ENCODE measurements at places on chromosomes 6 and 20. TPM values are rescaled to one million over a fixed set of nuclear protein-coding genes. Genes with fewer than 3 reads are reported as not detected.

Gene HUS1B
- total RNA-seq: 4.5 TPM

Gene C6orf52
- not detected for total RNA-seq

Gene LIN28B
- not detected for total RNA-seq

Gene ZFP64
- total RNA-seq: 7.5 TPM

Gene SLC17A2
- total RNA-seq: not detected

Gene C6orf58
- not detected for total RNA-seq

Gene TREML2
- total RNA-seq: 2.9 TPM

Gene RNF144B
- total RNA-seq: 2.3 TPM

DNA sequence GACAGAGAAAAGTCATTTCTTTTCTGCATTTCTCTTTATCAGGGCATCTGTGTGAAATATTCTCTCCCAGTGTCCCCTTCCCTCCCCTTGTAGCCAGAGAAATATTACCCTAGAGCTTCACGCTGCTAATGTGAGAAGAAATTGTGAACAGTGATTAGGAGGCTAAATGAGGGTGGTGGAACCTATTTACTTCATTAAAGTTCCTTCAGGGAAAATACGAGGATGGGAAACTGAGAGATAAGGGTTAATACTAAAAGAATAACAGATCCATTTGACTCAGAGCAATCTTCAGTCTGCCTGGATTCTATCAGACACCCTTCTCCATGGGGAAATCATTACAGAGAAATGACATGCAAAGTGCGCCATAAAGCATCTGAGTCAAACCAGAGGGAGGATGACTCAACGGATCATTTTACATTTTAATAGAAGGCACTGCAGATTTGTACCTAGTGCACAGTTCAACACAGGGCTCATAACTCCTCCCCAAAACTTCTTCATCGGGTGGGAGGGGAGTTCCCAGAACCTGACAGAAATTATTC is 131.3 kb downstream of the GJA10 start:
- peaks cover 50% of the 10 kb centered on the region for H3K4me1 ChIP-seq
- no peak overlapping the region for H3K27ac ChIP-seq
- peaks cover 11% of the 10 kb centered on the region for H3K36me3 ChIP-seq
- no peak for DNase-seq

DNA sequence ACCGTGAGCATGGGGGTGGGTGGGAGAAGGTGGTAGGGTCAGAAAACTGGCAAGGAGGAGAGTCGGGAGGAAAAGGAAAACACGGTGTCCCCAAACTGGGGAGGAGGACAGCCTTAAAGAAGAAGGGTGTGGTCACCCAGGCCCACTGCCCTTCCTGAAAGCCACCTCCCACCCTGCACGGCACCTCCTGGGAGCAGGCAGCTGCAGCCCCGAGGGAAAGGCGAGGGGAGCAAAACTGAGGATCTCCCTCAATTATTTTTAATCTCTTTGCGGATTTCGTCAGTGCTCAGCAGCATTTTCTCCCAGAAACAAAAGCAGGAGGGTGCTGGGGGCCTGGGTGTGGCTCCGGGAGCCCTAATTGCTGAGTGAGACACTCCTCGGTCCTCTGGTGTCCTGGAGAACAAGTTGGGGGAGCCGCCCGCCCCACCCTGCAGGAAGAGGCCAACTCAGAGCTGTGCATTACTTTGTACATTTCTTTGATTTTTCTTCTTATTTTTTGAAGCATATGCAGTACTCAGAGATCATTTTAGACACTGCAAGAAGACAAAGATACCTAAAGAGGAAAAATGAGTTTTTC is 56.4 kb downstream of the RIOK1 start:
- H3K4me1 ChIP-seq: peaks cover 4% of the 10 kb centered on the region
- no peaks in the 10 kb centered on the region for H3K36me3 ChIP-seq
- H3K27ac ChIP-seq: no peak overlapping the region

- H3K36me3 ChIP-seq: peaks cover 3% of the 10 kb centered on the region
- H3K4me3 ChIP-seq: no peak overlapping the region
- H3K27ac ChIP-seq: no peak overlapping the region
- H3K27me3 ChIP-seq: peaks cover 44% of the 10 kb centered on the region
Measured at GRCh38 chr20:46979603-46980241, 85.1 kb downstream of the EYA2 start.

DNA sequence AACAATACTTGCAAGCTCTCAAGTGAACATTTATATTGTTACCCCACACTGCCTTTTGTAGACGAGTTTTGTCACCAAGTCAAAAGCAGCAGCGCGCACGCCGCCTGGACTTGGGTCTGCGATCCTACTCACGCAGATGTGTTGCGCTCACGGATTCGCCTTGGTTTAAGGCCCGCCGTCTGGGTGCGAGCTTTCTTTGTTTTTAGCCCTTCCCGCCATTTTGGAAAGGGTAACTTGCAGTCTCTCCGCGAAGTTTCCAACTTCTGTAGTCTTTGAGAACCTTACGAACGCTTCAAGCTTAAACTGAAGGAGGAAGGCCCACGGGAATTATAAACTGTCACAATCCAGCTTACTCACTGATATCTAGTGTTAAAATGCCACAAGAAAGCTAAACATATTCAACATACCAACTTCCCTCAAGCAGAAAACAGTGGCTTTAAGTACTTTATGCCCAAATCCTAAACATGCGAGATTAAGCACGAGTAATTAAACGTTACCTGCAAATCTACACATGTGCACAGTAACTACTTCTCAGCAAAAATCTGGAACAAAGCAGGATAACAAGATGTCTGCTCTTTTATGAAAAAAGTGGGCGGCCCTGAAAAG is 80.4 kb upstream of the BTN3A2 start:
- DNase-seq: peak; percentile 20
- peaks cover 15% of the 10 kb centered on the region for H3K4me1 ChIP-seq
- peak overlapping the region; percentile 76 for H3K4me3 ChIP-seq
- no peaks in the 10 kb centered on the region for H3K27me3 ChIP-seq
- H3K27ac ChIP-seq: peak overlapping the region; percentile 90

- peaks cover 38% of the 10 kb centered on the region for H3K4me1 ChIP-seq
- no peaks in the 10 kb centered on the region for H3K27me3 ChIP-seq
- no peaks in the 10 kb centered on the region for H3K36me3 ChIP-seq
- peak overlapping the region; percentile 86 for H3K27ac ChIP-seq
Measured at GRCh38 chr6:167103041-167103891, 19.6 kb upstream of the CCR6 start.

GRCh38 chr6:46808806-46809205 is 15.6 kb downstream of the MEP1A start:
- no peak overlapping the region for H3K27ac ChIP-seq
- H3K4me3 ChIP-seq: no peak overlapping the region
- no peak for DNase-seq
- no peaks in the 10 kb centered on the region for H3K4me1 ChIP-seq
- peaks cover 3% of the 10 kb centered on the region for H3K36me3 ChIP-seq

DNA sequence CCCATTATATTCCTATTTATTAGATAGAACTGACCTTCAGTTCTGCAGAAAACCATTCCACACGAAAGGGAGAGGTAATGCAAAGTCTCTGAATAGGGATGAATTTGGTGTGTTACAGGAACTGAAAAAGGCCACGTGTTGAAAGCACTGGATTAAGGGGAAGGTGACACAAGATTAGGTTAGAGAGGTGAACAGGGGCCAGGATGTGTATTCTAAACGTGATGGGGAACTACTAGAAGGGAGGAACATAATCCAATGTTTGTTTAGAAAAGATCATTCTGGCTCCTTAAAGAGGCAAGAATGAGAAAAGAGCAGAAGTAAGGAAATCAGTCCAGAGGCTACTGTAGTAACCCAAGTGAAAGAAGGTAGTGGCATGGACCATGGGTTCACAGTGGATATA is 6.3 kb upstream of the ZKSCAN8 start:
- H3K27ac ChIP-seq: peak overlapping the region; percentile 100
- H3K4me3 ChIP-seq: peak overlapping the region; percentile 96
- H3K36me3 ChIP-seq: peaks cover 6% of the 10 kb centered on the region
- H3K4me1 ChIP-seq: peaks cover 57% of the 10 kb centered on the region

DNA sequence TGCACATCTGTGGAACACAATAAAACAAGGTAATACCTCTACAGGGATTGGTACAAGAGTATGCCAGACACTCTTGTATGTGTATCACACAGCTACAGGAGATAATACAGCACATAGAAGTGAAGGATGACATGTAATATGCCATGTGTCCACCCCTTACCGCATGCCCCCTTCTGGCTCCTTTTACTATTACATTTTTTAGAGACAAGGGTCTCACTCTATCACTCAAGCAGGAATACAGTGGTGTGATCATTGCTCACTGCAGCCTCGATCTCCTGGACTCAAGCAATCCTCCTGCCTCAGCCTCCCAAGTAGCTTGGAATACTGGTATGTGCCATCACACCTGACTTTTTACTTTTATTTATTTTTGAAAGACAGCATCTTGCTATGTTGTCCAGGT is 4.2 kb upstream of the NCR3 start:
- peak overlapping the region; percentile 58 for H3K4me3 ChIP-seq
- no peak for DNase-seq
- no peaks in the 10 kb centered on the region for H3K36me3 ChIP-seq
- peaks cover 27% of the 10 kb centered on the region for H3K4me1 ChIP-seq
